Activated T-helper 1 cell treated with Interleukin-2 at 50 U/mL for 16 hours (primary cell): ENCODE measurements at places on chromosomes 5 and 9.

DNA sequence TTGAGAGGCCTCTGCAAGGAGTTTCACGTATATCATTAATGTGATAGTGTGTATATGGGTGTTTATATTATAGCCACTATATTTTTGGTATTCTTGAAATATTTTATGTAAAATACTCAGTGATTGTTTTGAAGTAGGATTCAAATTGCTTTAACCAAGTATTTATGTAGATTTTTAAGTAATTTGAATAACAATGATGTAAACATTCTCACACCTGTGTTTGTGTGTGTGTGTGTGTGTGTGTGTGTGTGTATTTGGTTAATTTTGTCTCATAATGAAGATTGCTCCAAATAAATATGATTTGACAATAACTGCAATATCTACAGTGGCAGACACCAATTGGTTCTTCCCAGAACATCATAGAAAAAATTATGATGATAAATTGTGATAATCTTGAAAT is 293.4 kb downstream of the CD180 start:
- no peak for DNase-seq

GRCh38 chr9:132443951-132444607 is 34.1 kb downstream of the CFAP77 start:
- no peak for DNase-seq

GRCh38 chr9:16625161-16625631 is 245.3 kb downstream of the BNC2 start:
- no peak for DNase-seq

GRCh38 chr5:2432076-2432920 is 319.2 kb downstream of the IRX2 start:
- no peak for DNase-seq

DNA sequence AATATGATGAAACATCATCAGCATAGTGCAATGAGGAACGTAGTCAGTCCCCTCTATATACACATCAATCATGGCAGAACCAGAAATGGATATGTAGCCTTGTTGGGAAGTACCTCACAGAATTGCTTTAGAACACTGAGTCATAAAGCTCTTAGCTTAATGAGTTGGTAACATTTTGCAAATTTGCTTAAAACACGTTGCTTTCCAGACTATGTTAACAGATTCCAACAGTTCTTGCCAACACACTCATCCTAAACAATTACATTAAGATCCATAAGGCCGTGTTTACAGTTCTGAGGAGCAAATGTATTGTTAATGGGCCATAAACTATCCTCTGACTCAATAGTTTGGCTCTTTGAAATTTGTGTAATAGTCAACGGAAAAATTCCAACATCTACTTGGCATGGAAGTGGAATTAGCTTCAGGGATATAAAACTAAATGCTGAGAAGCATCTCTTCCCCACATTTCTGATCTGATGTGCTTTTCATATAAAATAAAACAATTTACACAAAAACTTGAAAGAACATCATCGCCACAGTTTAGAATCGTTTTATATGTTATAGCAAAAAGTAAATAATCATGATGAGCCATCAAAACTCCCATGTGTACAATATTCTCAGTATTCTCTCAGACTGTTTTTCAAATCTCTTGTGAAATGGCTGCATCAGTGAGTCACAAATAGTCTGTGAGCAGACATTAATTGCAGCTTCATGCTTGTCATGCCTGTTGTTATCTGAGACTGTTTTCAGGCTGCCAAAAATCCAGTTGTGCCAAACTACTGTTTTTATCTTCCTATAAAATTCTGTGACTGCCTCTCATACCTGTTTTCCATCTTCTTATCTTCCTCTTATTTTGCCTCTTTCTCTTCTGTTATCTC is 291.9 kb downstream of the COX7C start:
- no peak for DNase-seq

DNA sequence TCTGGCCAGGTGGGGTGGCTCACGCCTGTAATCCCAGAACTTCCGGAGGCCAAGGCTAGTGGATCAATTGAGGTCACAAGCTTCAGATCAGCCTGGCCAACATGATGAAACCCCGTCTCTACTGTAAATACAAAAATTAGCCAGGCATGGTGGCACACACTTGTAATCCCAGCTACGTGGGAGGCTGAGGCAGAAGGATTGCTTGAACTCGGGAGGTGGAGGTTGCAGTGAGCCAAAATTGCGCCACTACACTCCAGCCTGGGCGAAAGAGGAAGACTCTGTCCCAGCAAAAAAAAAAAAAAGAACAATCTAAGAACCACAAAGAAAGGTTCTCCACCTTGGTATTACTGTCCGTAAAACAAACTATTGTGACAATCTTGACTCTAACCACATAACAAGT is 9.7 kb downstream of the MYO10 start:
- DNase-seq = no peak

DNA sequence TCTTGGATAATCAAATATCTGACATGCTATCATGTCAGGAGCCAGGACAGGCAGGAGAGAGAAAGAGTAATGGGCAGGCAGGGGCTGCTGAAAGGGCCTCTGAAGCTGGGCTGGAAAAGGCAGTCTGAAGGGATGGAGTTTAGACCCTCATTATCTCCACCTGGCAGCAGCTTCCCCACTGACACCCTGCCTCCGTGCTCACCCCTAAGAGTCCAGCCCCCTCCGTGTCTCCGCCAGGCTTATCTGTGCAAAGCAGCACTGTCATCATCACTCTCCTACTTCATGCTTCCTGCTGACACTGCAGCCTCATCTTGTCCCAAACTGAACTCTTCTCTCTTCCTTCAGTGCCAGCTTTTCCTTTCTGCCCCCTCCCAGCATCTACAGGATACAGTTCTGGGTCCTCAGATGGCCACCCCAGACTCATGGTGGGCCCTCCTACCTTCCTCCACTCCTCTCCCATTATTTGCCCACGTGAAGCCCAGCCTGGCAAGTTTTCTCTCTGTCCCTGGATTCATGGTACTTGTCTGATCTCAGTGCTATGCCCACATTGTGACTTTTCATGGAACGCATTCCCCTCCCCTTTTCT is 70.9 kb upstream of the KLF9 start:
- DNase-seq = no peak

DNA sequence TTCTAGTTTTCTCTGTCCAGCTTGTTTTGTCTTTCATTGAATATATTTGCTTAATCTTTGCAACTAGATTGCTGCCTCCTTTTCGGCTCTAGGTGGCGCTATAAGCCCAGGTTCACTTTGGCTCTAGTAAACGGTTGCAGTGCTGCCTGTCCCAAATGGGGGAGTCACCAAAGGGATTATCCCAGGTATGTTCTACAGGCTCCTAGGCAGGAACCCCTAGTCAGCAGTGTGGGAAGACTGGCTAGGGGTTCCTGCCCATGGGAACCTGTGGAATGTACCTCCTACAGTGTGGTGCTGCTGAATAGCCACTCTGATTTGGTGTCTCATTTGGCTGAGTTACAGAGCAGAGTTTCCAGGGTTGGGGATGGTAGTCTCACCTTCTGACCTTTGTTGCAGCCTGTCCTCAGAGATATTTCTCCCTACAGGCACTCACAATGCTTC is 85.2 kb downstream of the ARSB start:
- no peak for DNase-seq

- no peak for DNase-seq
Observed at GRCh38 chr5:73565969-73566547, 515 bp downstream of the UTP15 start.

DNA sequence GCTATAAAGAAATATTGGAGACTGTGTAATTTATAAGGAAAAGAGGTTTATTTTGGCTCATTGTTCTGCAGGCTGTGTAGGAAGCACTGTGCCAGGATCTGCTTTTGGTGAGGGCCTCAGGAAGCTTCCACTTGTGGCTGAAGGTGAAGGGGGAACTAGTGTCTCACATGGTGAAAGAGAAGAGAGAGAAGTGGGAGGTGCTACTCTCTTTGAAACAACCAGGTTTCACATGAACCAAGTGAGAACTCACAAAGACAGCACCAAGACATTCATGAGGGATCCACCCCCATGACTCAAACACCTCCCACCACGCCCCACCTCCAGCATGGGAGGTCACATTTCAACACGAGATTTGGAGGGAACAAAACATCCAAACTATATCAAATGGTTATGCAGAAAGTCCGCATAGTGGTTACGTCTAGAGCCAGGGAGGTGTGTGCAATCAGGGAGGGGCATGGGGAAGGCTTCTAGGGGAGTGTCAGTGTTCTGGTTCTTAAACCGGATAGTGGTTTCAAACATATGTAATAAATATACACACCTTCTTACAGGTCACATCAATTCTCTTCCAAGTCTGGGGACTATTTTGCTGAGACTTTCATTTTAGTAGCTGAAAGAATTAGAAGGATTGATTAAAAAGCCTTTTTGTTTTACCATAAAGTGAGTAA is 113.0 kb downstream of the TRIO start:
- no peak for DNase-seq

DNA sequence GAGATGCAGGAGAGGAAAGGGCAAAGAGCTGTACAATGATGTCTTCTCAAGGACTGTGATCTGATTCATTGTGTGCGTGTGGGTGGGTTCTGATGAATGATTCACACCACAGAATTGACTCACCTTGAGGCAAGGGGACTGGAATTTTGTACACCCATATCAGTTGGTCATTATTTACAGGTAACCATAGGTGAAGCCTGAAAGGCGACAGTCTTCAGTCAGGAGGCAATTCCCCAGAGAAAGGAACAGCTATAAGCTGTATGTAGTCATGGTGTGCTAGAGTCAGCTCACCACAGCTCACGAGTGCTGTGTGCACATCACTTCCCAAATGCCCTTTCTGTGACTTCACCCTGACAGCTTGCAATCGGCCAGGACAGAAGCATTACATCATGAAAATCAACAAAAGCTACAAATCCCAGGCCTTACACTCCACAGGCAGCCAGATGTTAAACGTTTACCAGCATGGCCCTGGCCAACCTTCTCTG is 87.6 kb upstream of the RPS23 start:
- DNase-seq = no peak

GRCh38 chr9:86722706-86723075 is 224.6 kb downstream of the GAS1 start:
- no peak for DNase-seq

GRCh38 chr9:100117316-100117715 is 18.3 kb downstream of the INVS start:
- no peak for DNase-seq

- no peak for DNase-seq
Observed at GRCh38 chr5:10481241-10481935, 39.7 kb downstream of the ROPN1L start.

GRCh38 chr5:138953387-138954256 is 78.5 kb upstream of the LRRTM2 start:
- DNase-seq = no peak

DNA sequence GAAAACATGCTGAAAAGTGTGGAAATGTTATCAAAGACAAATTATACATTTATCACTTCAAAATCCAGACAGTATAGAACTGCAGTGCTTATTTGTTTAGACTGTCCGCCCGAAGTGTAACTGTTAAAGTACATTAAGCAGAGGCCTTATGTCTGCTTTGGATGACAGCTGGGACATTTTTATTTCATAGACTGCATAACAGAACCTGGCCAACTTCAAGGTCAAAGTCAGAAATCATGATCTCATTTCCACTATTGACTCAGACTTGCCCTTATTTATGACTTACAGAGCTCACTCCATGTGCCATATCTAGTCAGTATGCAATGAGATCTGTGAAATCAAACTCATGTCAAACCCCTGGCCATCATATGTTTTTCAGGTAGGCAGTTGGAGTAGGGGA is 87.7 kb downstream of the RAB3C start:
- DNase-seq = no peak

DNA sequence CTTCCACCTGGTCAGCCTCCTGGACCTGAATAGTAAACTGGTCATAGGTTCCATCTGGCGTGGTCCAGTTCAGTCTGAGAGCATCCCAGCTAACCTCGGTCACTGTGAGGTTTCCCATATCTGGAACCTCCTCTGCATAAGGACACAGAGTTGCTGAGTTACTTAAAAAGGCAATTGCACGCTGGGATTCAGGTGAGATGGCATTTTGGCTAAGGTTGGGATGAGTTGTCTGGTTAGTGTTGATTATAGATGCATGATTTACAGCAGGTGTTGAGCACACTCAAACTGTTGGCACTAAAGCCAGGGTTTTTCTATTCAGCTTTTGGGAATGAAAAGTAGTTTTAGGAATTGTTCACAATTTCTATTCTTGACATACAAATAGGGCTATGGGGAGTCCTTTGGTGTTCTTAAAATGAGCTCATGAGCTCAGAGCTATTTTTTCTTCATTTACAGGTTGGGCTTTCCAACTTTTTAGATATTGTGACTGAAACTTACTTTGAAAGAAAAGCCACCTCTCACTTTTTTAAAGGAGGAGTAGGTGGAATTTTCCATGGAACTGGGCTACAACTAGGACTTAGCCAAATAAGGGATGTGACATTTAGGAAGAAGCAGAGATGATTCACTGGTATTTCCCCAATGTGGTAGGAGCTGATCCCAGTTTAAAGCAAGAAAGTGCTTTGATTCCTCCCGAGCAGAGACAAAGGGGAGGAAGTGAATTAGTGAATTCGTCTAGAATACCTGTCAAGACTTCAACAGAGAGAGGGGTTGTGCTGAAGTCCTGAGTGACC is 54.7 kb downstream of the TNC start:
- DNase-seq = no peak

- no peak for DNase-seq
Observed at GRCh38 chr9:111030492-111030891, 7.8 kb downstream of the LPAR1 start.

DNA sequence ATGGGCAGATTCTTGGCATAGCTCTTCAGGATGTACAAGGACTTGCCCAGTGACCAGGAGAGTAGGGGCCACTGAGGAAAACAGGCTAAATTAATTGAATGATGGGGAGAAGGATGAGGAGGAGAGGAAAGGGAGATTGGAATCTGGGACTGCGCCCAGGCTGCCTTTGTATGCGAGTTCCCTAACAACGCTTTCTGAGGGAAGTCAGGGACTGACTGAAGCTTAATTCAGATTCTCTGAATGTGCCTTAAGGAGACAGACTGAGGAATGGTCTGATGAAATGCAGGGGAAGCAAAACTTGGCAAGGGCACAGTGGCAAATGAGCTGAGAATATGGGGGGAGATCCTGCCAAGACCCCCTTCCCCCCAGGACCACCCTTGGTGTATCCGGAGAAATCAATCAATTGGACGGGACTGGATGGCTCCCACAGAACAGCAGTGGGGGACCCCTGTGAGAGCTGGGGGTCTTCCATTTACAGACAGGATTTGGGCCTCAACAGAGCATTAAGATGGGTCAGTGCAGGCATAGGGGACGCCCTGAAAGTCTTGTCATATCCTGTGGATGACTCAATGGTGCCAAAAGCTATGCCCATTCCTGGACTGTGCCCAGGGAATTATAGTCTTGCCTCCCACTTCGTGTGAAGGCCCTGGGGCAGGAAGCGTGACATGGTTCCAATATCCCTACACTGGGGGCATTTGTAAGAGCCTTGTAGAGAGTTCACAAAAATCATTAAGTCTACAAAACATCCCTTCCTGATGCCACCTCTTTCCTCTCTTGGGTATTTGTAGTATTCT is 215.5 kb upstream of the TNC start:
- DNase-seq = no peak

- DNase-seq = no peak
Observed at GRCh38 chr5:147393874-147394672, 115.8 kb downstream of the DPYSL3 start.
